ENCODE measurements at places on chromosomes 5 and 9.

- no peak for DNase-seq
Observed at GRCh38 chr9:120394058-120394669, 185.8 kb downstream of the CDK5RAP2 start.

GRCh38 chr5:161095953-161096352 is 243.9 kb upstream of the ATP10B start:
- no peak for DNase-seq

DNA sequence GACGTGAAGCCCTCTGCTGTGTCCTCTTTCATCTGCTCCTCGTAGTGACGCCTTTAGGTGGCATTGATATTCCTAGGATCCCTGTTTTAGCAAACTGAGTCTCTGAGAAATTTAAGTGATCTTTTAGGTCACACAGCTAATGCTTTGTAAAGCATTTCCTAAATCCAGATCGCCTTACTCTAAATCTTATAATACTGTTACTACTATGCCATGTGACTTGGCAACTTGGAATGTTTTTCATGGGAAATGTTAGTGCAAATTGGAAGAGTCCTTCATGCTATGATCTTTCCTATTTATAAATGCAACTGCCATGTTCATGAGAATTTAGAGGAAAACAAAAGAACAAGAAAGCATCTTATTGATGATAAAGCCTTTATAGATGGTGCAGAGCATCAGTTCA is 212.2 kb downstream of the TRIO start:
- DNase-seq, result no peak

- no peak for DNase-seq
Observed at GRCh38 chr5:67732471-67732870, 483.1 kb upstream of the PIK3R1 start.

DNA sequence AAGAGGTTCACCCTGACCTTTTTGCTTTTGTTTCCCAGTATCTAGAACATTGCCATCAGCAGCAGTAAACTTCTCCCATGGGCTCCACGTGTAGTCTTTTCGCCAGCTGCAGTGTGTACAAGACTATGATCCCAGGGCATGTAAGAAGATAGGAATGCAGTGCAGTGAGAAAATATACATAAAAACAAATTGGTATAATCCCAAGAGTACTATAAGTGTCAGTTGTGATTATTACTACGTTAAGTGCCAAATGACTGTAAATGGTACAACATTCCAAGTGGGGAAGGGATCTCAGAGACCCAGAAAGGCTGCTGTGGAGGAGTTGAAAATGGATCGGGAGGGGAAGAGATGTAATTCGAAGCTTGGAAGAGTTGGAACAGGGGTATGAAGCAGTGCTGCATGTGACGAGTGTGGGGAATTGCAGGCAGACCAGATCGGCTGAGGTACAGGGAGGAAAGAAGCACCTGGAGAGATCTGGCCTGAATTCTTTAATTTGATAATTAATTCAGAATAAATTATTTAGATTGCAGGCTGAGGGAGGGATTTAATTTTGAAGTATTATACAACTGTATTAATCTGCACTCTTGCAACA is 95.1 kb downstream of the FBXL7 start:
- no peak for DNase-seq

GRCh38 chr5:129856325-129856724 is 47.9 kb upstream of the CHSY3 start:
- no peak for DNase-seq

GRCh38 chr9:103296189-103296588 is 301.1 kb downstream of the CYLC2 start:
- no peak for DNase-seq

DNA sequence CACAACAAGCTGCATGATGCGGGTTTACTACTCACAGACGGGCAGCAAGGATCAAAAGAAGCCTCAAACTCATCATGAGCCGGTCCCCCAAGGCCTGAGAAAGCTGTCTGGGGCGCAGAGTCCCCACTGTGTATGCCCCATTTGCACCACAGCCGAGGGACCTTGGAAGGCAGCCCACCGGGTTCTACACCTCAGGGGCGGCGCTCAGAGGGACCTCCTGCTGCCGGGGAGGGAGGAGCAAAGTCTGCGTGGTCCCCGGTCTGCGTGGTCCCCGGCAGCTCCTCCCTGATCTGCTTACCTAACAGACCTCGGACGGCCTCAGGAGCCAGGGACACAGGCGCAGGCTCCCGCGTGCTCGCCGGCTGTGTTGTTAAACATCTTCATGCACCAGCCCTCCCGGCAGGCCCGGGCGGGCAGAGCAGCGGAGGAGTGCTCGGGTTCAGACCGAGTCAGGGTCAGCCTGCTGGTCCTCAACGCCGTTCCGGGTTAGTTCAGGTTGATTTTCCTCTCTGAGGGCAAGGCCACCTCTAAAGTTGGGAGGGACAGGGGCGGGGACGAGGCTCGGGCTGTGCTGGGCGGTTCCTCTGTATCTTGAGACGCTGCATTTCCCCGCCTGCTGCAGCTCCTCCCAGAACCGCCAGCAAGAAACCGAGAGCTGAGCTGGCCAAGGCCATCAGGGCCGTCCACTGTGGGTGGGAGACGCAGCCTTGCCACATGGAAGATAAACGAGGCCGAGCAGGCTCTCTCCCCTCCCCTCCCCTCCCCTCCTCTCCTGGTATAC is 74.6 kb downstream of the MRPL36 start:
- DNase-seq, result no peak

DNA sequence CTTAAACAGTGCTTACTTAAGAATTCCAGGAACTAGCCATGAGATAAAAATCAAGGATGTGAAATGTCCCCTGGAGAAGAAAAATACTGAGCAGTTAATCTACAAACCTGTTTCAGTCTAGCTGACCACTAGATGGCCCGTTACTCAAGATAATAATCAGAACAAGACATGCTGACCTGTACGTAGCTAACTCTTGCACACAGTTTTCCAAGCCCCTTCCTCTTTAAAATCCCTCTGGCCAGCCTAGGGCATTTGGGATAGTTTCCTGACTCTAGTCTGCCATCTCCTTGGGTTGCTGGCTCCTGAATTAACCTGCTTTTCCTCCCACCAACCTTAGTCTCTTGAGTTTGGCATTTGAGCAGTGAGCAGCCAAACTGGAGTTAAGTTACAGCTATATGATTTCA is 59.2 kb upstream of the TRAF1 start:
- DNase-seq, result no peak

- DNase-seq, result no peak
Observed at GRCh38 chr9:93678199-93679019, 102.0 kb downstream of the PHF2 start.

GRCh38 chr5:167759057-167759821 is 532.2 kb upstream of the WWC1 start:
- DNase-seq, result no peak

DNA sequence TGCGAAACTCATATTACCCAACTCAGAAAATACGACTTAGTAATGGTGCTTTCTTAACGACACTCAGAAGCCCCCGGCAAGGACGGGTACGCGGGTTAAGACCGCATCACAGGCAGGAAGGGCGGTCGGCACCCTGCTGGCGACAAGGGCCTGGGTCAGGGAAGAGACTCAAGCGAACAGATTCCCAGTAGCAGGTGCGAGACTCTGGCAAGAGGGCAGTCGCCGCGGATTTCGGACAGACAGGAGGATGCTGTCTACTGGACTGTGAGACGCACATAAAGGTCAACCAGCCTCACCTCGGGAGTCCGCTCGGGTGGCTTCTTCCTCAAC is 398 bp downstream of the RAPGEF6 start:
- DNase-seq, result no peak

DNA sequence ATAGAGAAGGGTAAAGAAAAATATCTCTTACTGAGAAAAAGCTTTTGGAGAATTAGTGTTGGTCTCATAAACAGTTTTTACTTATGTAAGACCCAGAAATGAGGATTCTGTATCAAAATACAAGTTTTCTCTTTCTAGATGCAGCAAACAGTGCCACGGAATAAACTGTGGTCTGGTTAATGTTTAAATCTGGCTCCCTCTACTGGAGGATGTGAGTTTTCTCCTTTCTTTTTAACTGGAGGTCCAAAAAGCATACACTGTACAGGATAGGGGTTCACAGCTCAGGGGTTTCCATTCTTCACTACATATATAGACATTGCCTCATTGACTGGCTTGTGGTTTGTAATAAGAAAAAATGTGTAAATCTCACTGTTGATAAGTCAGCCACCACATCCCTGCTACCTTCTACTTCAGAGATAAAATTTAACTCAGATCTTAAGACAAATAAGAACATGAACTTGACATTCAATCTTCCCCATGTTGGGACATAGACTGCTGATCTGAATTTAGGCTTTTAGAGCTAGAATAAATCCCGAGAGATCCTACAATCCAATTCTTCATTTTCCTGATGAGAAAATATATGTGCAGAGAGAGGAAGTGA is 98.9 kb downstream of the CFAP95 start:
- peak; percentile 21 for DNase-seq

DNA sequence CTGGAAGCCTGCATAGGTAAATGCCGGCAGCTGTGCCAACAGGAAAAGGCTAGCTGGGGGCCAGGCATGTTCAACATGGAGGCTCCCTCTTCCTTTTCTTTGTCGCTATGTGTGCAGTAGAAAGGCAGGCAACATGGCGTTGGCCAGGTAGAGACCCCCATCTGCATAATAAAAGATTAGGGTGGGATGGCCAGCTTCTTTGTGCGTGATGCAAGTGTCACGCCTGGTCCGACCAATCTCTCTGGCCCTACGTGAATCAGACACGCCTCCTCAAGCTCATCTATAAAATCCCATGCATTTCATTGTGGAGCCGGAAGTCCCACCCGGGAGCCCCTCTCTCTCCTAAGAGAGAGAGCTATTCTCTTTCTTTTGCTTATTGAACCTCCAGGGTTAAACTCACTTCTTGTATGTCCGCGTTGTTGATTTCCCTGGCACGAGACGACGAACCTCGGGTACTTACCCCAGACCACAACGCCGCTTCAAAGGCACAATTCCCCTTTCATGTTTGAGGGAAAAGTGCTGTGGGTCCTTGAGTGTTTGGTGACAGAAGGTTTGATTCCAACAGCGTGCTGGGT is 25.0 kb upstream of the C5orf47 start:
- peak; percentile 57 for DNase-seq

GRCh38 chr5:178207183-178207916 is 3.0 kb downstream of the HNRNPAB start:
- DNase-seq, result no peak

DNA sequence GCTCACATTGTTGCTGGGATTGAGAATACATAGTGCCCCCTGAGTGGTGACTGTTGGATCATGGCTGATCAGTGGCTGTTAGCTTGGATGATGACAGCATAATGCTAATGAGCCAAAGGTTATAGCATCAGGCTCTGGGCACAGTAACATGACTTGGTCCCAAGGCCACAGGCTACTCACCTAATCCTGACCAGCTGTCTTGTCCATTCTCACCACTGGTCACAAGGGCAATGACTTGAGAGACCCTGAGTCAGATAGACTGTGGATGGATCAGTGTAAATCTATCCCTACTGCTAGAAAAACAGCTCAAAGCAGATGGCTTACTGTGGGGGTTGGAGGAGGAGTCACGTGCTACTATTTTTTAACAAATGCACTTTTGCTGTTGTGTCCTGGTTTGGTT is 74.7 kb downstream of the AOPEP start:
- no peak for DNase-seq

DNA sequence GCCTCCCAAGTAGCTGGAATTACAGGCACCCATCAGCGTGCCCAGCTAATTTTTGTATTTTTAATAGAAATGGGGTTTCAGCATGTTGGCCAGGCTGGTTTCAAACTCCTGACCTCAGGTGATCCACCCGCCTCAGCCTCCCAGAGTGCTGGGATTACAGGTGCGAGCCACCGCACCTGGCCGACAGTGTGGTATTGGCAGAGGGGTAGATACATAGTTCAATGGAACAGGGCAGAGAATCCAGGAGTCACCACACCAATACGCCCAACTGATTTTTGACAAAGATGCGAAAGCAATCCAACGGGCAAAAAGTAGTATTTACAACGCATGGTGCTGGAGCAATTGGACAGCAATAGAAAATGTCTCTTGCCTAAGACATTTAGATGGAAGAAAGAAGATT is 164.0 kb upstream of the PPP1R26 start:
- no peak for DNase-seq

GRCh38 chr9:73079326-73079725 is 72.3 kb upstream of the ANXA1 start:
- DNase-seq, result no peak

DNA sequence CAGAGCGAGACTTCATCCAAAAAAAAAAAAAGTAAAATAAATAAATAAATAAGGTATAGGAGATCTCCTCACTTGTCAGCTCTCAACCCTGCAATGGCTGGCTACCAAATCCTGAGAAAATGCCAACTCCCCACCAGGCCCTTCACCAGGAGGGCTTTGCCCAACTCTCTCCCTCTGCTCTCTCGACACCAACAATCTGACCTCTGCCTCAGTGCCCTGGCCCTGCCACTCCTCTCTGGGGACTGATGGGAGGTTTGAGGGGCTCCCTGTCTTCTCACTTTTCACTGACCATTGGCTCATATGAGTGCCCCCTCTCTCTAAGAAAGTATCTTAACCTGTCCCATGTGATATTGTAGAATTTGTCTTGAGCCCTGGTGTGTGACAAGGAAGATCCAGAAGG is 52.6 kb upstream of the SH3PXD2B start:
- no peak for DNase-seq

GRCh38 chr9:34686732-34687131 is 4.3 kb downstream of the CCL19 start:
- DNase-seq, result no peak

GRCh38 chr9:116494815-116495634 is 192.1 kb upstream of the TRIM32 start:
- no peak for DNase-seq

DNA sequence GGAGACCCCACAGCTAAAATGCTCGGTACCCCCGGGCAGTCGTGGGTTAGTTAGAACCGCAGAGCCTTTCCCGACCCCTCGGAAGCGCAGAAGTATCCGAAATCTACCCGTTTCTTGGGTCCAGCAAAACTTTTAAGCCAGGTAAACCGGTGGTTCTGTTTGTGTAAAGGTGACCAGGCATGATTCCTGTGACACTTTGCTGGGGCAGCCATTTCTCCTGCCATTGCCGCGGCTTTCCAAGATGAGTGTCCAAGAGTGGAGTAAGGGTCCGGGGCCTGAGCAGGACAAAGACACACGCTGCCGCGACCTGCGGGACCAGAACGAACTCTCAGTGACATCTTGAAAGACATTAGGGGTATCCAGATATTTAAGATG is 655 bp downstream of the MARVELD2 start:
- DNase-seq, result no peak

- DNase-seq, result no peak
Observed at GRCh38 chr9:108184941-108185340, 670.8 kb downstream of the ACTL7B start.

- DNase-seq, result no peak
Observed at GRCh38 chr9:130283539-130284248, 18.1 kb downstream of the HMCN2 start.

GRCh38 chr5:84286662-84287061 is 98.0 kb downstream of the EDIL3 start:
- DNase-seq, result no peak

Measured in NCI-H187 (cell line).